ENCODE measurements at places on chromosomes 3 and 15.

DNA sequence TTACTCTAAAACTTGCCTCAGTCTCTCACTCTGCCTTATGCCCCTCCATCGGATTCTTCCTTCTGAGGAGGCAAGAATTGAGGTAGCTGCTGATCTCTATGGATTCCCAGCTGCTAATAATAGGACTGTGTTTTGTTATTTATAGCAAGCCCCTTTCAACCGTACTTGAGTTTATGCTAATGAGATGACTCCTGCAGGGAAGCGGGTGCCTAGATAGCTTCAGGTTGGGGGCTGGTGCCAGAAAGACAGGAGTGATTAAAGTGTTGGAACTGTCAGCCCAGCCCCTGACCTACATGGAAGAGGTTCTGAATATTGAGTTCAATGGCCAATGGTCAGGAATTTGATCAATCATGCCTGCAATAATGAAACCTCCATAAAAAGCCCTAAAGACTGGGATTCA, 21.8 kb upstream of the LIMD1 start:
- H3K36me3 ChIP-seq = peaks cover 2% of the 10 kb centered on the region
- peaks cover 7% of the 10 kb centered on the region for H3K4me1 ChIP-seq
- peak overlapping the region; percentile 46 for H3K27ac ChIP-seq
- no peak for DNase-seq

DNA sequence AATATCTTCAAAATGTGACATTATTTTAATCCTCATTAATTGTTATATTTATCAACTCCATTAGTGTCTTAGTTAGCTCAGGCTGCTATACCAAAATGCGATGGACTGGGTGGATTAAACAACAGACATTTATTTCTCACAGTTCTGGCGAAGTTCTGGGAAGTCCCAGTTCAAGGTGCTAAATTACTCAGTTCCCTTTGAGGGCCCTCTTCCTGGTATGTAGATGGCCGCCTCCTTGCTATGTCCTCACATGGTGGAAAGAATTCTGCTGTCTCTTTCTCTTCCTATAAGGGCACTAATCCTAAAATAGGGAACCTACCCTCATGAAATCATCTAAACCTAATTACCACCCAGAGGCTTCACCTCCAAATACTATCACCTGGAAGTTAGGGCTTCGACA, 38.8 kb upstream of the DUT start:
- no peaks in the 10 kb centered on the region for H3K36me3 ChIP-seq
- no peaks in the 10 kb centered on the region for H3K4me1 ChIP-seq

- no peaks in the 10 kb centered on the region for H3K36me3 ChIP-seq
- H3K4me1 ChIP-seq = peaks cover 8% of the 10 kb centered on the region
These were observed 7.3 kb upstream of the LEKR1 start for GRCh38 chr3:156818890-156819289.

- no peaks in the 10 kb centered on the region for H3K36me3 ChIP-seq
- H3K27ac ChIP-seq = no peak overlapping the region
- no peaks in the 10 kb centered on the region for H3K27me3 ChIP-seq
These were observed 952.6 kb downstream of the AGBL1 start for GRCh38 chr15:87032295-87032694.

DNA sequence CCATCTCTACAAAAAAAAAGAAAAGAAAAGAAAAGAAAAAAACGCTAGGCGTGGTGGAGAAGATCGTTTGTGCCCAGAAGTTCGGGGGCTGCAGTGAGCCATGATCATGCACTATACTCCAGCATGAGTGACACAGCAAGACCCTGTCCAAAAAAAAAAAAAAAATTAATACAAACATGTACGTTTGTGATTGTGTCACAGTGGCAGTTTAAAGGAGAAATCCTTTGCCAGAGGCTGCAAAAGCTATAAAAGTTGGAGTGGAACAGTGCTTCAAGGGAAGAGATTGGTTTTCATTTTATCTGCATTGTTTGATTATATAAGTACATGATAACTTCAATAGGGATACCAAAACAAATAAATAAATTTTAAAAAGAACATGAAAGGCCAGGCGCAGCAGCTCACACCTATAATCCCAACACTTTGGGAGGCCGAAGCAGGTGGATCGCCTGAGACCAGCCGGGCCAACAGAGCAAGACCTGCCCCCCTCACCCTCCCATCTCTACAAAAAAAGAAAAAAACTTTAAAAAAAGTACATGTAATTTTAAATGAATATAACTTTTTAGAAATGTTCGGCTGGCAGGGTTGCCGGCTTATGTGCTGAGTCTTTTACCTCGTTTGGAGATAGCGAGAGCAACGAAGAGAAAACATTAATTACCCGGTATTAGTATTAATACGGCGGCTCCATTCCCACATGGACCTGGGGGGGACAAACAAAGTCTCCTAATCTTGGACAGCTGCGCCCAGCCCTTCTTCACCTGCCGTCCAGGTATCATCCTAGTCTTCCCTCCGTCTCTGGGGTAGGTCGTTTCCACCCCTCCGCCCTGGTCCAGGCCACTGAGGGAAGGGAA, 573 bp upstream of the DIS3L start:
- H3K27me3 ChIP-seq = no peaks in the 10 kb centered on the region
- peaks cover 24% of the 10 kb centered on the region for H3K4me1 ChIP-seq
- H3K4me3 ChIP-seq = peak overlapping the region; percentile 86

DNA sequence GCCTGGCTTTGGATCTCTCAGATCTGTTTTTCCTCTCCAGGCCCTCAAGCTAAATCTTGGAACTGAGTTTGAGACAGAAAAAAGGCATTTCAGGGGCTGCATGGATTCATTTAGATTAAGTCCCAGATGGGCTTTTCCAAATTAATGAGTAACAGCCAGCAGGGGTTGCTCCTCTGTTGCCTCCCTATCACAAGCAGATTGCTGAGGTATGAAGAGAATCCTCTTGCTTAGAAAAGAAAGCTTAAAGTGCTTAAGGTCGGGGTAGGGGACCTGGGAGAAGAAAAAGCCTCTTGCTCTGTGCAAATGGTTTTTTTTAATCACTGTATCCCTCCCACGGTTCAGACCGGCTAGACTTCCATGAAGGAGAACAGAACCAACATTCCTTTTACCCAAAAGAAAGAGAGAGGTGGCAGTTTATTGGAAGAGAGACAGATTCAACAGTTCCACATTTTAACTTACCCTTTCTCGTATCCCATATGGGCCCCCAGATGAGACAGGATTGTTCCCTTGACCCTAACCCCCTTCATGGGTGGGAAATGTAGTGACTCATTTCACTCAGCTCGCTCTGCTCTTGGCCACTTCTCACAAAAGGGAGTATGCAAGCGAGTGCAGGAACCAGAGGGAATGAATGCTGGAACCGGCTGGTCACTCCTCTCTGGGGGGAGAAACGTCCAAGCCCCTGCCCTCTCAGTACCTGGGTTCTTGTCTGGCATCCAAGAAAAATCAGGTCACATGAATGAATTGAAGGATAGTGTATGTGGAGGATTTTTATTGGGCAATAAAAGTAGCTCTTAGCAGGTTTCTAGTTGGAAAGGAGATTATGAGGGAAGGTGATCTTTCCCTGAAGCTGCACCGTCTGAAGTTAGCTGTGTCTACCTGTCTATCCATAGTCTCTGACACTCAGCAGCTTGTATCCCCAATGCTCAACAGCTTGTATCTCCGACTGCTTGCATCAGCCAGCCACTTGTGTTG, 745.2 kb downstream of the SI start:
- no peaks in the 10 kb centered on the region for H3K36me3 ChIP-seq
- no peaks in the 10 kb centered on the region for H3K4me1 ChIP-seq
- no peak overlapping the region for H3K4me3 ChIP-seq
- no peaks in the 10 kb centered on the region for H3K27me3 ChIP-seq

- H3K27ac ChIP-seq = no peak overlapping the region
- H3K4me1 ChIP-seq = no peaks in the 10 kb centered on the region
- H3K36me3 ChIP-seq = no peaks in the 10 kb centered on the region
- no peak for DNase-seq
- peaks cover 6% of the 10 kb centered on the region for H3K27me3 ChIP-seq
- no peak overlapping the region for H3K4me3 ChIP-seq
These were observed 11.6 kb downstream of the OXTR start for GRCh38 chr3:8757551-8758518.

DNA sequence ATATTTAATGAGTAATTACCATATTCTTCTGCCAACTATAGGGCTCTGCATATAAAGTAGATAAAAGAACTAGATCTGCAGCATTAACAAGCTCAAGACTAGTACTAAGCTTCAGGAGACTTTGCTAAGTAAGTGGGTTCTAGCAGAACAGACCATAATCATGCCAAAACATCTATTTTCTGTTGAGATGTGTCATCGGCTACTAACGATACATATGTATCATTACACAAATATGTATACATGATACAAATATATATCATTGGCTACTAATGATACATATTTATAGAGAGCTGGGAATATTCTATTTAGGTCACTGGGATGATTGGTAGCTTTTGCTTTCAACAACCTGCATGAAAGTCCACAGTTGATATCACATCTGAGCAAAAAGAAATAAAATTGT, 185.8 kb upstream of the DCBLD2 start:
- H3K36me3 ChIP-seq = no peaks in the 10 kb centered on the region
- no peaks in the 10 kb centered on the region for H3K27me3 ChIP-seq
- no peak overlapping the region for H3K27ac ChIP-seq
- no peaks in the 10 kb centered on the region for H3K4me1 ChIP-seq

- DNase-seq = no peak
- no peak overlapping the region for H3K4me3 ChIP-seq
- H3K27me3 ChIP-seq = peaks cover 4% of the 10 kb centered on the region
These were observed 38.9 kb downstream of the ACAN start for GRCh38 chr15:88842156-88842555.

- H3K27ac ChIP-seq = no peak overlapping the region
- no peaks in the 10 kb centered on the region for H3K36me3 ChIP-seq
- no peak overlapping the region for H3K4me3 ChIP-seq
- H3K4me1 ChIP-seq = peaks cover 14% of the 10 kb centered on the region
- no peak for DNase-seq
These were observed 267.1 kb downstream of the XXYLT1 start for GRCh38 chr3:195003893-195004289.

- no peak overlapping the region for H3K4me3 ChIP-seq
- peaks cover 3% of the 10 kb centered on the region for H3K27me3 ChIP-seq
- peaks cover 5% of the 10 kb centered on the region for H3K36me3 ChIP-seq
- DNase-seq = no peak
These were observed 60.8 kb upstream of the UMPS start for GRCh38 chr3:124669470-124669869.

DNA sequence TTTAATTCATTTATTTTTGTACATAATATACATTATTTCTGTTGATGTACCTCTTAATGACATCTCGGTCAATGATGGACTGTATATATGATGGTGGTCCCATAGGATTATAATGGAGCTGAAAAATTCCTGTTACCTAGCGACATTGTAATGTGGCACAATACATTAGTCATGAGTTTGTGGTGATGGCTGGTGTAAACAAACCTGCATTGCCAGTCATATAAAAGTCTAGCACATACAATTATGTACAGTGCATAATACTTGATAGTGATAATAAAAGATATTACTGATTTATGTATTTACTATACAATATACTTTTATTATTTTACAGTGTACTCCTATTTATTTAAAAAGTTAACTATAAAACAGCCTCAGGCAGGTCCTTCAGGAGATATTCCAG, 15.1 kb downstream of the TTC14 start:
- no peak overlapping the region for H3K4me3 ChIP-seq
- H3K27ac ChIP-seq = no peak overlapping the region
- DNase-seq = no peak
- no peaks in the 10 kb centered on the region for H3K4me1 ChIP-seq
- no peaks in the 10 kb centered on the region for H3K27me3 ChIP-seq
- peaks cover 14% of the 10 kb centered on the region for H3K36me3 ChIP-seq

DNA sequence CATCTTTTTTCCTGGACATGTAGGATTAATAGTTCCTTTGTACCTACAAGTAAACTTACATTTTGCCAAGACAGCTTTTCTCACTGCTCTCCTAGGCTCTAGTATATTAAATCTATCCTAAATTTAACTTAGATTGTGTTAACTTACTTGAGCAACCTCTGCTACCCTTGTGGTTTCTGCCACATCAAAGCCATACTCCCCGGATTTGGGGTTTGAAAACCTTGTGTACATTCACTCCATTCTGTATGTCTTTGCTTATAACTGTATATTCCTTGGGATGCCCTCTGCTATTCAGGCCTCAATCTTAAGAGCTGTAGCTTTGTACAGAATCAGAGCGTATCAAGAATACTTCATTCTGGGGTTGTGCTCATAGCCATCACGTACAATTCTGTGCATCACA, 60.4 kb downstream of the ARIH1 start:
- H3K27ac ChIP-seq = no peak overlapping the region
- no peak for DNase-seq
- no peaks in the 10 kb centered on the region for H3K27me3 ChIP-seq
- peaks cover 9% of the 10 kb centered on the region for H3K4me1 ChIP-seq
- no peak overlapping the region for H3K4me3 ChIP-seq

- peak overlapping the region; percentile 70 for H3K27ac ChIP-seq
- peak overlapping the region; percentile 72 for H3K4me3 ChIP-seq
- peaks cover 55% of the 10 kb centered on the region for H3K4me1 ChIP-seq
- no peak for DNase-seq
- peaks cover 17% of the 10 kb centered on the region for H3K36me3 ChIP-seq
These were observed 48.8 kb downstream of the GLB1 start for GRCh38 chr3:33047842-33048834.

DNA sequence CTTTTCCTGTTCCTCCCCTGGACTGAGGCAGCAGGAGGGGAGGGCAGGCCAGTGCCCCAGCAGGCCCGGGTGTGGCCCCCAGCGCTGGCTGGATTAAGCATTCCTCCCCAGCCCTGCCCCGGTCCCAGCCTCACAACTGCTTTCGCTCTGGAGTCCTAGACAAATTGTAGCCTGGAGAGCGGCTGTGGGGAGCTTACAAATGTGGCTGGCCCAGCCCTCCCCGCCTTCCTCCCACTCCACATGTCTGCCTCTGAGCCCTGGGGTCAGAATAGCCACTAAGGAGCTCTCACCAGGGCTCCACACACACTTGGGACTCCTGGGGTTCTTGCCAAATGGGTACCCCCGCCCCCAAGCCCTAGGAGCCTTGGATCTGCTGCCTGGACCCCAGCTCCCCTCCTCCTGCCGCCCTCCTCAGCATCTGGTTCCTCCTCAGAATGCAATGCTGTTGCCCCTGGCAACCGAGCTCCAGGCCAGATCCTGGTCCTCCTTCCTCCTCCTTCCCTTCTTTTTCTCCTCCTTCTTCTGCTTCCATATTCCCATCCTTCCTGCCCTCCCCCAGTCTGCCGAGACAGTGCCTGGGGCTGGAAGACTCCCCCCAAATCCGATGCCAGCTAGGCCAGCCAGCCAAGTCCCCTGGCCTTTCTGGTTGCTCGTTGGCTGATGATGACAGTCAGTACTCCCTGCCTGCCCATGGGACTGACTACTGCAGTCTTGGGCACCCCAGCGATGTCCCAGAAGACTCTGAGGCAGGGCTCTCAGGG, 91.1 kb downstream of the LINGO1 start:
- peaks cover 1% of the 10 kb centered on the region for H3K27me3 ChIP-seq
- H3K27ac ChIP-seq = no peak overlapping the region
- peaks cover 41% of the 10 kb centered on the region for H3K4me1 ChIP-seq
- no peak for DNase-seq
- no peak overlapping the region for H3K4me3 ChIP-seq

- peaks cover 15% of the 10 kb centered on the region for H3K36me3 ChIP-seq
- no peak overlapping the region for H3K4me3 ChIP-seq
- H3K27ac ChIP-seq = no peak overlapping the region
These were observed 25.8 kb downstream of the LDHAL6B start for GRCh38 chr15:59232476-59232875.

DNA sequence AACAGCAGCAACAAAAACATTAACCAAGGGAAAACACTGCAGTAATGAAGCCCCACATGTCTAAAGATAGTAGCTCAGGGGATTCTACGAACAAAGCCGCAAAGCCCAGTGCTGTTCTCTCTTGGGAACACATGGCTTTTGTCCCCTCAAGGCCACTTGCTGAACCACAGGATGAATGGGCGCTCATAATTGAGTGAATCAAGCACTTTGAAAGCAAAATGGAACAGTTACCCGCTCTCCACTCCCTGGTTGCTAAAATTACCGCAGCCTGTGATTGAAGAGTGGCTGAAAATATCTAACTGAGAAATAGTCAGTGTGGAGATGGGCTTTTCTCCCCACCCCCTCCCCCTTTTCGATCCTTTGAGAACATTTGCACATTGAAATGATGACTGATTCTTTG, 39.6 kb downstream of the RASGRF1 start:
- no peak for DNase-seq
- H3K4me3 ChIP-seq = no peak overlapping the region
- peaks cover 12% of the 10 kb centered on the region for H3K27me3 ChIP-seq
- H3K36me3 ChIP-seq = peaks cover 2% of the 10 kb centered on the region

All from memory B cell (primary cell).